ENCODE measurements at places on chromosomes 12 and 14.

DNA sequence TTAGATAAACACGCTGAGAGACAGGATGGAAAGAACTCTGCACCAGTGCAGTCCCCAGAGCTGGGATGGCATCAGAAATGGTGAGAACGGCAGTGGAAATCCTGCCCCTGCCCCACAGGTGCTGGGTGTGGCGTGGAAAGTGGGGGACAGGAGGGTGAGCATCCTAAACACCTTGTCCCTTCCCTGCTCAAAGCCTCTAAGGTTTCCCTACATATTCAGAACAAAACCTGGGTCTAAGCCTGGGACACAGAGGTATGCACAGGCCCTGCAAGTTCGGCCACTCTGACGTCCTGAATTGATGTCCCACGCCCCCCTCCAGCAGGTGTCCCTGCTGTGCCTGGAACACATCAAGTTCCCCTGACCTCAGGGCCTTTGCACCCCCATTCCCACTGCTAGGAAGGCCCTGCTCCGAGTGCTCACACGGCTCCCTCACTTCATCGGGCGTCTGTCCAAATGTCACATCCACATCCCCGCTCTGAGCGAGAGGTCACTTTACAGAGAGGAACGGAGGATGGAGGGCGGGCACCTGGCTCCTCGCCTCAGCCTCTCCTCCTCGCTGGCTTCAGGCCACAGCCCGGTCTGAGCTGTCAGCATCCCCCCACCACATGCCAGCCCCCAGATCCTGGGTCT, 38.5 kb upstream of the SFSWAP start:
- no peak for DNase-seq

DNA sequence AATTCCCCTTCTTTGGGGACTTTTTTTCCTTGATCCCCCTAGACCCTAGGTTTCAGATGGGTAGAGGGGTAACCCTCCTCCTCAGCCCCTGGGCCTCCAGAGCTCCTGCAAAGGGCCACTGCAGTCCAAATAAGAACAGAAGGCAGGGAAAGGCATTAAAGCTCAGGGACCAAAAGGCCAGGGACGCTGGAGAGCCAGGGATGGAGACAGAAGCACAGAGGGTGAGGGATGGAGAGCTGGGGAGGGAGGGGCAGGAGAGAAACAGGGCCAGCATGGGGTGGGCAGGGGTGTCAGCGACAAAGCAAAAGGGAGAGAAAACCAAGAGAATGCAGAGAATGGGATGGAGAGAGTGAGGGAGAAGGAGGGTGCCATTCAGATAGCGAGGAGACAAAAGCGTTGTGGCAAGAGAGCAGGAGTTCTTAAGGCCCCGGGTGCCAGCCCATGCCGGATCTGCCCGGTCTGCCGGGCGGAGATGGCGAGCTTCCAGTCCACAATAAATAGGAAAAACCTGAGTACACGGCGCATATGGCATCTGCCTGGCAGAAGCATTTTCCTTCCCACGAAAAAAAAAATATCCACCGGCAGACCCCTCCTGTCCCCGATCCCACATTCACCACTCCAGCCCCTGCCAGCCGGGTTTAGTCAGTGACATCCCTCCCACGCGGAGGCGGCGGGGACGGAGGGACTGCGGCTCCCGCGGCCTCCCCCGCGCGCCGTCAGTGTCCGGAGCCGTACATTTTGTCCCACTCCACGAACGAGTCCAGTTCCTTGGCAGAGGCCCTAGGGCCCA, 28.6 kb downstream of the FIGNL2 start:
- DNase-seq = no peak

- no peak for DNase-seq
Measured at GRCh38 chr12:81252228-81252627, 174.3 kb downstream of the ACSS3 start.

DNA sequence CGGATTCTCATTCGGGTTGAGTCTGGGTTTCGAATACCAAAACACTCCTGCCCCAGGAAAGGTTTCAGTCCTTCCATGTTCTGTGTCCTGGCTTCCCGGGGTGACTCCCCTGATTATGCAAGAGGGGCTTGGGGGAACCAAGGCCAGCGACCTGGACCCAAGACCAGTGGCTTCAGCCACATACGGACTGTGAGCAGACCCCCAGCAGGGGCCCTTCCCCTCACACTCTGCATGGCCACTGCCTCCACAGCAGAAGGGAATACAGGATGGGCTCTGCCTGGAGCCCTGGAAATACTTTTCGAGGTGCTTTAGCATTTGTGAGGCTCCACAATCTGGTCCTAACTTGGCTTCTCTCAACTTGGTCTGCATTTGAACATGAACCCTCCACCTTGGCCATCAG, 19.1 kb downstream of the HDAC7 start:
- DNase-seq = no peak

GRCh38 chr12:53956251-53956887, 1.7 kb downstream of the HOXC12 start:
- DNase-seq = no peak

- DNase-seq = no peak
Measured at GRCh38 chr12:112788205-112788604, 3.3 kb upstream of the RPH3A start.

GRCh38 chr12:125519026-125519651, 453.9 kb downstream of the AACS start:
- no peak for DNase-seq

GRCh38 chr12:52658196-52658595, 6.2 kb upstream of the KRT2 start:
- DNase-seq = no peak

DNA sequence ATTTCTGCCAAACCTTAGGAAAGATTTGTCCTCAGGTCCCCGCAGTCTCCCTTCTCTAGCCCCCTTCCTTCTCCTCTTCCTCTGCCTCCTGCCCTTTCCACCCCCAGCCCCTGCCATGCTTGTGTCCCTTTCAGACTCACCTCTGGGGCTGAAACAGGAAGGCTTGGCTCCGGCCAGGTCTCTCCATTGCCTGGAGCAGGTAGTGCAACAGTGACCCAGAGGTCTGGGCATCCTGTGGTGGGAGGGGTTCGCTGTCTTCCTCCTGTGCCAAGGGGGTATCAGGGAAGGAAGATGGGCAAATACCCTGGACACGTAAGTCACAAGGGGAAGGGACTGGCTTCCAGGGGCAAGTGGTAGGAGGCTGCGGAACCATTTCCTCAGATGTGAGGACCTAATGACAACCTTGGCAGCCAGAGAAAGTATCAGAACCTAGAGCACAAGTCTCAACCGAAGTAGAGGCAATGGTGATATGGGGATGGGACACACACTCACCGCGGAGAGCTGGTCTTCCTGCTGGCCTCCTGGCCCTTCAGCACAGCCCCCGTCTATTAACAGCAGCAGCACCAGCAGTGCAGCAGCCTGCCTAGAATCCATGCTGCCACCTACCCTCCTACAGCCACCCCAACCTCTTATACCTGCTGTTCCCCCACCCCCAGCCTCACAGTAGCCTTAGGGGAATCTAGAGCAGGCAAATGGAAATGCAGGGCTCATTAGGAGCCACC, at the start of gene NPFF:
Gene NPFF (minus strand): TSS at position 604 of the 722 bp plus-strand sequence. CDS start 10 bp downstream, at position 594.
- no peak for DNase-seq

DNA sequence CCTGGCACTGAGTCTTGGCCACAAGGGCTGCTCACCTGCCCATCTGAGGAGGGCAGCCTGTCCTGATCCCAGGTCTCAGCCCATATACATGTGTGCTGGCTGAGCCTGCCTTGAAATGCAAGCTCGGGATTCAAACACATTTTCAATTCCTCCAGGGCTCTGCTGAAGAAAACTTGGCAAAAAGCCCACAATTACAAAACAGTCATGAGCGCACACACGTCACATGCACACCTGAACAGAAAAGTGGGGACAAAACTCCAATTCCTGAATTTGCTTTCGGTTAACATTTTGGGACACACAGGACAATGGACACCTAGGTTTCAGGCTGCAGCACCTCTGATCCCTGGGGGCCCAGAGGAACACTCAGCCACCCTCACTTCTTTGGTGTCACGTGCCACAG, 113.9 kb downstream of the RBM19 start:
- no peak for DNase-seq

DNA sequence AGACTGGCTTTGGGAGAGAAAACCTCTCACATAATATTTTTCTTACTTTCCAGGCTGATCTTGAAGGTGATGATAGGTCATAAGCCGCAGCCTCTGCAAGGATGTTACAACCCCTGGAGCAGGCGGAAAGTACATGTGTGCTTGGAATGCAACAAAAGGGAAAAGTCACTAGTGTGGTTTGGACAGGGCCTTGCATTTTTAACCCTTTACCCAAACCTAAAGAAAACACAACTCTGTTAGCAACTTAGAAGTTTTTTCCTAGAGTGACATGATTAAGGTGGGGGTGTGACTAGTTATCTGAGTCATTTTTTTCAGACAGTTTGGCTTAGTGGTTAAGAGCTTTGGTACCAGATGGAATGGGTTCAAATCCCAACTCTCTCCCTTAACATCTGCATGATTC, 97.0 kb downstream of the TMEM30B start:
- DNase-seq = no peak

DNA sequence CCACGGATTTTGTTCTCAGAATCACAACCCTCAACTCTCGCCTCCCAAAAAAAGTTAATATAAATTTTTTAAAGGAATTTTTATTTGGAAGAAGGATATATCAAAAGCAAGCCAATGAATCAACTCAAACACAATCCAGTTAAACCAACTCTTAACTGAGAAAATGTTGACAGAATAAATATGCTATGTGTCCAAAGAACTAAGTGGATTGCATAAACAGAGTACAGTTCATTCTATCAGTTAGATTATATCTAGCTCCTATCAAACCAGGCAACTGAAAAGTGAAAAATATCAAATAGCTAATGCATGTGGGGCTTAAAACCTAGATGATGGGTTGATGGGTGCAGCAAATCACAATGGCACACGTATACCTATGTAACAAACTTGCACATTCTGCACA, 16.6 kb downstream of the SLC41A2 start:
- DNase-seq = no peak

GRCh38 chr14:100729982-100730381, 3.3 kb downstream of the DLK1 start:
- no peak for DNase-seq

GRCh38 chr14:104885973-104886689, 21.1 kb downstream of the CEP170B start:
- DNase-seq = no peak

- no peak for DNase-seq
Measured at GRCh38 chr14:97266653-97267052, 469.5 kb downstream of the VRK1 start.

- no peak for DNase-seq
Measured at GRCh38 chr14:76497550-76498462, 121.9 kb downstream of the ESRRB start.

- no peak for DNase-seq
Measured at GRCh38 chr14:35121026-35121886, 534 bp downstream of the PPP2R3C start.

DNA sequence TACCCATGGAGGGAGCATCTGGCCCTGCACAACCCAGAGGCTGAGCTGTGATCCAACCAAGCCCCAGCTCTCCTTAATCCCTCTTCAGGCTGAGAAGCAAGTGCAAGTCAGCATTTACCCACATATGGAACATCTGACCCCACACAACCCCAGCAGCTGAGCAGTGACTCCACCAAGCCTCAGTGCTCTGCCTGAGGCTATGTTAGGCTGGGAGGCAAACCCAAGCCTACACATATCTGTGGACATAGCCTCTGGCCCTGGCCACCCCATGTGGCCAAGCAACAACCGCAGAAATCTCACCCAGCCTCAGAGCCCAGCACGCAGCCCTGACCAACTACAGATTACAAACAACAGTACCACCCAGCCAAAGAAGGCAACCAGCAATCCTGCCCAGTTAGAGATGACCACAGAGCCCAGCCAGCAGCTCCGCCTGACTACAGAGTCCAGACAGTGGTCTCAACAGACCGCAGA, 142.8 kb downstream of the NUAK1 start:
- DNase-seq = no peak

GRCh38 chr14:28340816-28341215, 425.8 kb upstream of the FOXG1 start:
- DNase-seq = no peak

DNA sequence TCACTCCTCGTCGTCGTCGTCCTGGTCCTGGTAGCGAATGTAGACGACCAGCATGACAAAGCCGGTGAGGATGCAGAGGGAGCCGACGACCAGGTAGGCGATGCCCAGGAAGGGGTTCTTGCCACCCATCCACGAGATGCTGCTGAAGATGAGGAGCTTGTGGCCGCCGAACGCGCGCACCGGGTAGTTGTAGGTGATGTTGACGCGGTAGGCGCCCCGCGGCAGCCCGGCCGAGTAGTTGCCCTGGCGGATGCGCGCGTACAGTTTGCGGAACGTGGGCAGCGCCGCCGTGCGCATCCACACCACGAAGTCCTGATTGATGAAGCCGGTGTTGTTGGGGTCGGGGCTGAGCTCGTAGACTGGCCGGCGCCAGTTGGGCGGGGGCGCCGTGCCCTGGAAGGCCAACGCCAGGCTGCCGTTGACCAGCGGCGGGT, 1.0 kb downstream of the TMEM30B start:
- no peak for DNase-seq

DNA sequence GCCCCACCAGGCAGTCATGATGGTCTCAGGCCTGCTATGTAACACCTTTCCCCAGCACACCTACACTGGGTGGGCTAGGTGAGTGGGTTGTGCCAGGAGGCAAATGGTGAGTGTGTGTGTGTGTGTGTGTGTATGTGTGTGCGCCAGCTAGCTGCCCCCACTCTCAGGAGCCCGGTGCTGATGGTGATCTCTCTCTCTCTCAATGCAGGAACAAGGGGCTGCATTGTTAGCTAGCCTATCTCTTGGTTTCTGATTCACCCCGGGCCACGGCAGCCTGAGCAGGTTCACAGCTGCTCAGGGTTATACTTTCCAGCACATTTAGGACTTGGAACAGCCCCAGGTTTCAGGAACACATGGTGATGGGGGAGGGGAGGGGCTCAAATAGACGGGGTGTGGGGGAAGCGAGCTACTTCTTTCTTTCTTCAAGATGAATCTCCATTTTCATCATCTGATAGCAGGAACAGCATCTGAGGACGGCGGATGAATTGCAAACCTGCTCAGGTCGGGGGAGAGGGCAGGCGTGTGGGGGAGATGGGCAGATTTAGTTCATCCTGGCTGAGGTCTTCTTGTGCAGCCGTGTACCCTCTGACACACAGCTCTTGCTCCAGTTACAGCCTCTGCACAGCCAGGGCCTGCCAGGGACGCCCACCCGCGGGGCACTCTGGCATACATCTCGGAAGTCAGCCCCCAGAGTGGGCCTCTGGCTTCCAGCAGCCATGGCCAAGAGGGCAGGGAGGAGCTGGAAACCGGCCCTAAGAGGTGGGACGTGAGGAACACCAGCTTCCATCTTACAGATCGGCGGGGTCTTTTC, 137.6 kb downstream of the ZFP36L1 start:
- DNase-seq = no peak

DNA sequence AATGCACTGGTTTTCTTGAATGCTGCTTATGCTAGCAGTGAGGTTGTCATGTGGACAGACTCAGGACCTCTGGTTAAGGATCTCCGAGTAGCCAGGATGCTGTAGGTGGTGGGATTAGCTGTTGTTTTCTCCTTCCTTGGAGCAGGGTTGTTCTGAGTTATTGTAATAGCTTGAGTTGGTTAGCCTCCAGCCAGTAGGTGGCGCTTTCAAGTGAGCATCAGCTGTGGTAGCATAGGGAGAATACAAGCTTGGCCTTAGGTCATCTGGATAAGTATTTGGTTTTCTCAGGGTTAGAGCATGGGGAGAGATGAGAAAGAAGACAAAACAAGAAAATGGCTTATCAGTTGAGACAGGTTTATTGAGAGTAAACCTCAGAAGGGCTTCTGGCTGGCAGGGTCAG, 299.7 kb upstream of the FBXO33 start:
- DNase-seq = no peak

Measured in activated CD4-positive, alpha-beta T cell treated with anti-CD3 and anti-CD28 coated beads for 1 hour (primary cell).